ENCODE measurements at places on chromosomes 2 and 18.

DNA sequence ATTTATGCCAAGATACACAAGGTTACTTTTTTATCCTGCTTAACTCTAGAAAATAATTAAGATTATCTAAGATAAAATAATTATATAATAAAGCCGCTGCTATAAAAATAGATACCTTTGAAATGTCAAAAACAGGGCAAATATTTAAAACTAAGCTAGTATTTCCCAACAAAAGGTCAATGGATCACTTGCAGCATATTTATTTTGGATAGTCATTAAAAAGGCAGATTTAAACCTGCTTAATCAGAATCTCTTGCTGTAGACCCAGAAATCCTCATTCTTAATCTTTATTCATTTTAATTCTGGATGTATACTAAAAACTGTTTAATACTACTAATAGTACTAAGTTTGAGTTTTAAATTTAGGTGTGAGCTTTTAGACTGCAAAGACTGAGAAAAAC is 139.0 kb upstream of the CWC22 start:
- DNase-seq, result no peak

DNA sequence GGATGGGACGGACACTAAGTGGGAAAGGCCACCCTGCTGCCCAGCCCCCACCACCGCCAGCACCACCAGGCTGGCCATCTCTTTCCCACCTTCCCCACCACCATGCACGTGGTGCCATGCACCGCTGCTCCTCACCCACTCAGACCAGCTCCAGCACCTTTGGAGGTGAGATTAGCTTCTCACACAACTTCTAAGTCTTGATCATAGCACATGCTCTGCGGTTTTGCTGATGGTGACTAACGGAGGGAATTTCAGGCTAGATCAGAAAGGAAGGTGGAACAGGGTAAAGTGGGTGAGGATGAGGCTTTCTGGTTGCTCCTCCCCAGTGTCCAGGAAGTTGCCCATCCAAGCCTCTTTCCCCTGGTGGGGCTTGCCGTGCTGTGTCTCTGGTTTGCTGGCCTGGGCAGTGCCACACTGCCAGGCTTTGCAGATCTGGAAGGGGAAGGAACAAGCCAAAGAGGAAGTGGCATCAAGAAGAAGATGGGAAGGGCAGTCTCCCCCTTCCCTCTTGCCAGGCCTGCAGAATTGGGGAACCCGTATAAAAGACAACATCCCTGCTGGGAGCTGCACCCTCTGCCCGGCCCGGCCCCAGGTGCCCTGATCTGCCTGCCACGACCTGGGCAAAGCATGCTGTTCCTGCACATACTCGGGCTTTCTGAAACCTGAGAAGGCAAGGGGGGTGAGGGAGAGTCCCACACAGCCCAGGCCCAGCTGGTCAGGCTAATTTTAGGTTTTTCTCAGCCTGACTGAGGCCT is 44.3 kb upstream of the CAB39 start:
- no peak for DNase-seq

DNA sequence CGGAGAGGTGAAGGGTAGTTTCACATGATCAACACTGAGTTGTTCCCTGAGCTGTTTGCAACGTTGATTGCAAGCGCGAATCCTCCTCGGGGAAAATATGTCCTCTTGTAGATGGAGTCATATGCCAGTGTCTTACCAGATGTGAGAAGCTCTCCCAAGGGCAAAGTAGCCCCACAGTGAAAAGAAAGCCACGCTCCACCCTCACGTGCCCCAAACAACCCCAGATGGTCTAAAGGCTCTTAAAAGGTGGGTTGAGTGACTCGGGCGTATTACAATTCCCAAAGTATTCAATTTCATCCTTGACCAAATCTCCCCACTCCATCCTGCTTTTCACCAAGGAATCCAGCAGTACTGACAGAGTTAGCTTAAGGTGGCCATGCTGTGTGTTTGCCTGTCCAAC is 332.1 kb upstream of the SOX11 start:
- DNase-seq, result no peak

- DNase-seq, result no peak
These were observed 55.5 kb upstream of the EML6 start for GRCh38 chr2:54667726-54668650.

DNA sequence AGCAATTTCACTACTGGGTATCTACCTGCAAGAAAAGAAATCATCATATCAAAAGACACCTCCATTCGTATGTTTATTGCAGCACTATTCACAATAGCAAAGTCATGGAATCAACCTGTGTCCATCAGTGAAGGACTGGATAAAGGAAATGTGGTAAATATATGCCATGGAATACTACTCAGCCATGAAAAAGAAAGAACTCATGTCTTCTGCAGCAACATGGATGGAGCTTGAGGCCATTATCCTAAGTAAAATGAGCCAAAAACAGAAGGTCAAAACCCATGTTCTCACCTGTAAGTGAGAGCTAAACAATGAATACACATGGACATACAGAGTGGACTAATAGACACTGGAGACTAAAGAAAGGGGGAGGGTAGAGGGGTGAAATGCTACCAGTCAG is 322.2 kb downstream of the ZNF521 start:
- no peak for DNase-seq
